Heart right ventricle (tissue), 16 donors: ENCODE measurements at places on chromosomes 5 and 9.
A peak's percentile ranks its signal among the peaks of the same experiment; 100 is the strongest.

DNA sequence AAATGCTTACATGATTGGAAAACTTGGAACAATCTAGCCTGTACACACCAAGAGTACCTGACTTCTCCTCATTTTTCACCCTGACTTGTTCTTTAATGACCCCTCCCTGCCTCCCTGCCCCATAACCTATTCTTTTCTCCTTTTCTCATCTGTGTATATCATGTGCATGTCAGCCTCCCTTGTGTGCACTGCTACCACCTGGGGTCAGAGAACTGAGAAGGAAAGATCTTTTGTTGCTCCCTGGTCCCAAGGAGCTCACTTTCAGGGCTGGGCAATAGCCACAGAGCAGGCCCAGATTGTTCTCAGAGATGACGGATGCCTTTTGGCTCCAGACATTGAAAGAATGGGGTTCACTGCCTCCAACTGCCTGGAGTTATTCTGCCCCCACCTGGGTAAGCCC is 5.1 kb downstream of the MAP1B start:
- no peak for DNase-seq

DNA sequence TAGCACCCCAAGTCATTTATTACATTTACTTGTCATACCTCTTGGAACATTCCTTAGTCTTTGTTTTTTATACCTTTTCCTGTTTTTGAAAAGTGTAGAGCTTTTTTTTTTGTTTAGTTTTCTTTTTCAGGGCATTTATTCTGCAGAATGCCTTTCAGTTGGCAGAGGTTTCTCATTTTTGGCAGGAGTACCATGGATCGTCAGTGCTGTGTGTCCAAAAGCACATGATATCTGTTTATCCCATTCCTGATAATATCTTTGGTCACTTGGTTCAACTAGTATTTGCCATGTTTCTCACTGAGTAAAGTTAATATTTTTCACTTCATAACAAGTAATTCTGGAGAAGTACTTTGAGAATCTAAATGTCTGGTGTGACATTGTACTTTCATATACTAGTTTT is 10.7 kb downstream of the OGN start:
- DNase-seq: no peak

- peak; percentile 43 for DNase-seq
Observed at GRCh38 chr5:59587489-59588337, 305.8 kb downstream of the PDE4D start.

GRCh38 chr5:948472-949274 is 56.0 kb downstream of the TRIP13 start:
- DNase-seq: no peak

DNA sequence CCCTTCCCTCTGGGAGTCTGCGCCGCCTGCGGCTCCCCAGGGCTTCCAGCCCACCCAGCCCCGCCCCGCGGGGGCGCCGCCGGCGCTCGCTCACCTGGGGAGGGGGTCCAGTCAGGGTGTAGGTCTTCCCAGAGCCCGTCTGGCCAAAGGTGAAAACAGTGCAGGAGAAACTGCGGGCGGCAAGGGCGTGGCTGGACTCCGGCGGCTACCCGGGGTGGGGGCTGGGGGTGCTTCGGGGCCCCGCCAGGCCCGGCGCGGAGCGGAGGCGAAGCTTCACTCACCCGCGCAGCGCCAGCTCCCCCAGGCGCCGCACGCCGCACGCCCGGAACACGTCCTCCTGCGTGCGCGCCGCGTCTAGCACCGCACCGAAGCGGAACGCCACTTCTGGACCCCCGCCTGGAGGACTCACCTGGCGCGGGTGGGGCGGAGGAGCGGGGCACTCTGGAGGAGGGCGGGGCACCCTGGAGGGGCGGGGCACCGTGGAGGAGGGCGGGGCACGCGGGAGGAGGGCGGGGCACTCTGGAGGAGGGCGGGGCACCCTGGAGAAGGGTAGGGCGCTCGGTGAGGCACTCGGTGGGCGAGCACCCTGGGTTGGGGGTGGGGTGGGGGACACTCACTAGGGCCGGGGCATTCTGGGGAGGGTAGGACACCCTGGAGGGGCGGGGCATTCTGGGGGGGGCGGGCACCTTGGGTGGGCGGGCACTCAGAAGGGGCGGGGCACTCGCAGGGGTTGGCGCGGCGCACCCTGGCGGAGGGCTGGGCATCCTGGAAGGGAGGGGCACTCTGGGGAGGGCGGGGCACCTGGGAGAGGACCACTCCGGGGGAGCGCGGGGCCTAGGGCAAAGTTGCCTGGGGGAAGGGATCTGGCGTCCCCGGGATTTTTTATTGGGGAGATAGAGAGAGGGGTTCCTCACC is 814 bp downstream of the KIF12 start:
- DNase-seq: peak; percentile 39

GRCh38 chr5:133741396-133741795 is 129.1 kb upstream of the FSTL4 start:
- no peak for DNase-seq

- no peak for DNase-seq
Observed at GRCh38 chr5:115778417-115778816, 38.0 kb downstream of the CDO1 start.

DNA sequence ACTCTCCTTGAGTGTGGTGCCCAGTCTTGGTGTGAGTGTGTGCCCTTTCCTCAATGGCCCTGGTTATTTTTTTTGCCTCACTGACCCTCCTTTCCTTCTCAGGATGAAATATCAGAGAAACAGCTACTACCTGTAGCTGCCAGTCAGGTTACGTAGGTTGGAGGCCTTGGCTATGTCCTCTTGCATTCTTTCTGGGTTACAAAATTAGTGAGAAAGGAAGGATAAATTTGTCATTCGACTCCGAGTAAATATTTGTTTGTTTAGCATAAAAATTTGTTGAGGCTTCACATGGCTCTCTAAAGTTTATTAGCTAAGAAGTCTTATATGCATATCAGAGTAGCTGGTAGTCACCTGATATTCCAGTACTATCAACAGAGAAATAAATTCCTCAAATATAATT is 15.4 kb downstream of the MACIR start:
- no peak for DNase-seq

- DNase-seq: no peak
Observed at GRCh38 chr5:140565780-140566095, 1.1 kb downstream of the SLC35A4 start.

DNA sequence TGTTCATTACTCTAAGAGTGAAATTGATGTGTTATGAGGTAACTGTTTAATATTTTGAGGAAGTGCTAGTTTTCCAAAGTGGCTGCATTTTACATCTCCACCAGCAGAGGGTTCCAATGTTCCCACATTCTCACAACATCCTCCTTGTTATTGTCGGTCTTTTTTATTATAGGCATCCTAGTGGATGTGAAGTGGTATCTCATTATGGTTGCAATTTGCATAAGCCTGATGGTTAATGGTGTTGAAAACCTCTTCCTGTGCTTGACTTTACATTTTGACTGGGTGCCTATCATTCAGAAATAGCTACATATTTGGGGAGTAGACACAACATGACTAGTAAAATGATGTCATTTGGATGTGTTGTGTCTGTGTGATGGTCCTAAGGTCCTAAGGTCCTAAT is 143.6 kb downstream of the MRPS30 start:
- no peak for DNase-seq

DNA sequence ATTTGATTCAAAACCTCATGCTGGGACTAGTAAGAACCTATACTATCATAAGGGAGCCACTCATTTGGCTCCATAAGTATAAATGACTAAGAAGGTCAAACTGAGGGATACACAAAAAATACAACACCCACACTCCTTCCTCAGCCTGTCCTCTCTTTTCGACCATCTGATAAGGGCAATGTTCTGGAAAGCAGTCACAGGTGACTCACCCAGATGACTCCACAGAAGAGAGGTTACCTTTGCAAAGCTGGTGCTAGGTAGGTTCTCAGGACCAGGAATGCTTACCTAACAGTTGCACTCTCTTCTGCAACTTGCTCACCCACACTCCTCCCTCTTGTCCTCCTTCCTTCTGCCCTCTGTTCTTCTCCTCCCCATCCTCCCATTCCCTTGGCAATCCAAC is 32.9 kb downstream of the LHFPL2 start:
- DNase-seq: no peak

DNA sequence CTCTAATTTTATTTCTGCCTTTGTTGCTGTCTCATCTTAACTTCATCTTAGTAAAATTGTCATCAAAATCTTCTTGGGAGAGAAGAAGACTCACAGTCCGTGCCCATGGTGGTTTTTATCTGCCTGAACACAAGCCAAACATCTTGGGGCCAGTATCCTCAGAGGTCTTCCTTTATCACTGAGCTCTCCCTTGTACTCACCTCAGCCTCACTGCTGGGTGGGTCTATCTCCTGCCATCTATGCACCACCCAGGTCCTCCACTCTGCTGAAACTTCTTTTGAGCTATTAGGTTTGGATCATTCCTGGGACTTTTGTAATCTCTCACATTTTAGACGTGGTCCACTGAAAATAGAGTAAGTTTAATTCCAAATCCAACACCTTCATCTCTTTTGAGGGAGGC is 116.3 kb upstream of the EPB41L4A start:
- no peak for DNase-seq
